Activated CD4-positive, alpha-beta T cell treated with anti-CD3 and anti-CD28 coated beads, Interleukin-2, amount 10 ng/mL, durations not matched to agents 24 days and 14 days (primary cell): ENCODE measurements at places on chromosomes 16 and 17.

GRCh38 chr17:49783071-49783715 is 5.3 kb upstream of the KAT7 start:
- H3K4me1 ChIP-seq = peaks cover 13% of the 10 kb centered on the region
- peaks cover 4% of the 10 kb centered on the region for H3K36me3 ChIP-seq
- no peak overlapping the region for H3K4me3 ChIP-seq
- peaks cover 4% of the 10 kb centered on the region for H3K27me3 ChIP-seq
- no peak for DNase-seq

DNA sequence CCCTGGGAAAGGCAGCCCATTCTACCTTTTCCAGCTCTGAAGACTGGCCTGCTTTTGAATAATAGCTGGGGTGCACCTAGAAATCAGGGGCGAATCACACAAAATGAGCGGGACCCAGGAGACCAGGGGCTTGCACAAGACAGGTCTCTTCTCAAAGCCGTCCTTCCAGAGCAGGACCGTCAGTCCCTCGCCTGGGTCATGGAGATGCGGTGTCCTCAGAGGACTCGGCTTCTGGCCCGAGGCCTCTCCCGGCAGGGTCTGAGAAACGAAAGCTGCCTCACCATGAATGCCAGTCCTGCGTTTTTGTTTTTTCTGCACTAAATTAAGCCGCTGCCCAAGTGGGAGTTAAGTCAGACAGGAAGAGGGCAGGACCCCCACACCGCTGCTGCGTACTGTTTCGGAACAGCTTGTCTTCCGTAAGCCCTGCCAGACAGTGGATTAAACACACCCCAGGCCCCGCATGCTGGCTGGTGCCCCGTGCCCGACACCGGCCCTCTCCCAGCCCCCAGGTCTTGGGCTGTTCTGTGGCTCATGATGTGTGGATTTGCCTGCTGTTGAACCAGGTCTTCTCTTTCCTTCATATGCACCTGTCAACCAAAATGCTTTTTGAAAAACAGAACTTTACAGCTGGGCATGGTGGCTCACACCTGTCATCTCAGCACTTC is 142.1 kb upstream of the RPH3AL start:
- DNase-seq = no peak
- no peak overlapping the region for H3K27ac ChIP-seq
- no peak overlapping the region for H3K4me3 ChIP-seq
- peaks cover 32% of the 10 kb centered on the region for H3K4me1 ChIP-seq

GRCh38 chr17:80844418-80844990 is 147.1 kb upstream of the CHMP6 start:
- no peak for DNase-seq
- no peak overlapping the region for H3K4me3 ChIP-seq
- no peak overlapping the region for H3K27ac ChIP-seq

DNA sequence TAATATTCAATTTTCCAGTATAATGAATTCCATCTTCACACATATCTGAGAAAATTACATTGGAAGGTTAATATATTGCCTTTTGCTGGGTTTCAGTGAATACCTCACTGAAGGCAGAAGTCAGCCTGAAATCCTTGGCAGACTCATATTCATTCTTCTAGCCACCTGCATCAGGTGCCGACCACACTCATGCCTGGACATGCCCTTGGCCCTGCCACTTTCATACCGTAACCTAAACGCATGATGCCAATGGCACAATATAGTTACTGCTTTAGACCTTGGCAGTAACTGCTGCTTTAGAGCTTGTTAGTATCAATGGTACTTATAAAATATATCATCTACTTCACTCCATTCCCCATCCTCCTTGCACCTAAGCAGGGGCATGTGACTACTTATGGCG is 817.6 kb upstream of the CDH8 start:
- H3K4me3 ChIP-seq = no peak overlapping the region
- H3K27me3 ChIP-seq = no peaks in the 10 kb centered on the region
- DNase-seq = no peak
- no peak overlapping the region for H3K27ac ChIP-seq
- no peaks in the 10 kb centered on the region for H3K4me1 ChIP-seq
- H3K36me3 ChIP-seq = no peaks in the 10 kb centered on the region

DNA sequence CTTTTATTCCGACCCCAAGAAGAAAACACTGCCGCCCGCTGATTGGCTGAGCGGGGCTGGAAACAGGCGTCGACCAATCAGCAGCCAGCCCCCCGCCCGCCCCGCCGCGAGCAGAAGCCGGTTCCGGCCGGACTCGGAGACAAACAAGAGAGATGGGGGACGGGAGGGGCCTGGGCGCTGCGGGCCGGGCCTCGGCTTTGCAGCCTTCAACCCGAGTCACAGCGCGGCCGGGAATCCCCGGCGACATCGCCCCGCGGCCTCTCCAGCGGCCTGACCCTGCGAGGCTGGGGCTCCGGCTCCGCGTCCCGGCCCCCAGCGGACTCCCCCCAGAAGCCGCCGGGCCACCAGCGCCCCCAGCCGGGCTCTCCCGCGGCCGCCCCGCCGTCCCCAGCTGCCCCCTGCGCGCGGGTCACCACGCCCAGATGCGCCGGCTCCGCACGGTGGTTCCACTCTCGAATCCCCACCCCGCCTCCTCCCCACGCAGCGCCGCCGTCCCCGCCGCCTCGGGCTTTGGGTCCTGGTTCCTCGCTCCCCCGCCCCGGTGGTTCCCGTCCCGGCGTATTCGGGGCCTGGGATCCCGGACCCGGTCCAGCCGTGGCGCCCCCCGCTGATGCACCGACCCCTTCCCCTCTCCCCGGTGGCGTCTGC is 346 bp upstream of the SLC43A2 start:
- peak overlapping the region; percentile 93 for H3K27ac ChIP-seq
- no peaks in the 10 kb centered on the region for H3K36me3 ChIP-seq
- H3K4me1 ChIP-seq = peaks cover 25% of the 10 kb centered on the region
- DNase-seq = peak; percentile 95
- H3K4me3 ChIP-seq = peak overlapping the region; percentile 97

DNA sequence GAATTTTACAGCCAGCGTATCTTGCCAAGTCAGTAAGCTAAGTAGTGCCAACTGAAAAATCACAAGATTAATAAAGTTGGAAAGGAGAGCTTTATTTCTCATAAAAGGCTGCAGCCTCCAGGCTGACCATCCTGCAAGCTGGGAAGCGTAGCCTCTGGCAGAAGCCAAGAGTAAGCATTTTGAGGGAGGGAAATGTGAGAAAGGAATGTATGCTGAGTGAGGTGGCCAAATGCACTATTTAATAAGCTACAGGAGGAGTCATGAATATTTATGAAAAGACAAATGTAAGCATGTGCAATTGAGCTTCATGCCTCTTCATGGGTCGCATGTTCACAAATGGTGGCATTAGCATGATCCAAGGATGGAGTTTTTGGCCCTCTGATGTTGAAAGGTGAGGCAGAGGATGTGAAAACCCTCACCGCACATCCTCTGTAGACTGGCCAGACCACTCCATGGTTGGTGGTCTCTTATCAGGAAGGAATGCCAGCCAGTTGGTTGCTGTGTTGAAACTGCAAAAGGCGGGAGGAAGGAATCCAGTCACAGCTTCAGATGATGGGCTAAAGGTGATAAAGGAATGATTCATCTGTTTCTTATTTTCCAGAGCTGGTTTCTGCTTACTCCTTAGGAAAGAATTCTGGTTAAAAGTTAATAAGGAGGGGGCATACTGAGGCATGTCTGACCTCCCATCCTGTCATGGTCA is 9.2 kb downstream of the KRT33B start:
- H3K36me3 ChIP-seq = no peaks in the 10 kb centered on the region
- H3K27me3 ChIP-seq = peaks cover 18% of the 10 kb centered on the region
- no peak overlapping the region for H3K4me3 ChIP-seq
- DNase-seq = no peak
- peaks cover 3% of the 10 kb centered on the region for H3K4me1 ChIP-seq
